Tongue (tissue), 3 donors: ENCODE measurements at places on chromosomes 3 and 15.

DNA sequence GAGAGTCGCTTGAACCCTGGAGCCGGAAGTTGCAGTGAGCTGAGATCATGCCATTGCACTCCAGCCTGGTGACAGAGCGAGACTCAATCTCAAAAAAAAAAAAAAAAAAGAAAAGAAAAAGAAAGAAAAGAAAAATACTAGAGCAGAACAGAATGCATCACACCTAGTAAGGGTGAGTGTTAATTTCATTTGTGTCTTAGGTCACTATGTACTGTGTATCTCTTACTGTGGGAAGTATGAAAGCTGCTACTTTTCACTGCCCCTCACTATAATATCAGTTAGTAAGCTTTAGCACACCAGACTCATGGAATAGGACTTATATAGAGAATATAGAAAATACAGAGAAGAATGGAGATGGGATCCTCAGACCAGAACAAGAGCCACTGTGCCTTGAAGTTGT, 45.9 kb upstream of the RASA2 start:
- no peak for DNase-seq

GRCh38 chr15:88255484-88256278, 858 bp downstream of the NTRK3 start:
- DNase-seq: peak; percentile 81

GRCh38 chr3:144624656-144625055, 653.0 kb downstream of the DIPK2A start:
- DNase-seq: no peak

- DNase-seq: no peak
These were observed 264.1 kb downstream of the CD47 start for GRCh38 chr3:107826727-107827126.

DNA sequence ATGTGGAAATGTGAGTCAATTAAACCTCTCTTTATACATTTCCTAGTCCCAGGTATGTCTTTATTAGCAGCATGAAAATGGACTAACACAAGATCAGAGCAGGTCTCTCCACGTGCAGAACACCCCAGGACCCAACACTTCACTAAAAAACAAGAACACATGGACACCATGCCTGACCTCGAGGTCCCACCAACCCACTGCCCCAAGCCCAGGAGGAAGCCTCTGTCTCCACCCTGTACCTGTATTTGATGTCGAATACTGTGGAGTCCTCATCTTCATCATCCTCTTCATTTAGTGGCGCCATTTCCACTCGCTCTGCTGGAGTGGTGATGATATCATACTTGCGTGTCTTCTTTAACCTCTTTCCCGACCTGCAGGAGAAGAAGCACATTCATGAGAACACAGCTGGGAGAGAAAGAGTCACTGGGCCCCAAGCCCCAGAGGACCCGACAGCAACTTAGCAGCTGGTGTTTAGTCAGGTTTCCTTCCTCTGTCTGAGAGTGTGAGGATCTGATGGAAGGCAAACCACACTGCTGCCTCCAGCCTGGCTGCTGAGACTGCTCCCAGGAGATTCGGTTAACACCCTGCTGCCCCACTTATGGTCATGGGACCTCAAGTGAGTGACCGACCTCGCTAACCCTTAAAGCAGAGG, 25.5 kb downstream of the FAM174B start:
- no peak for DNase-seq

- DNase-seq: no peak
These were observed 116.1 kb downstream of the ATP1B3 start for GRCh38 chr3:141992512-141992911.

- DNase-seq: no peak
These were observed 124.2 kb upstream of the AADACL2 start for GRCh38 chr3:151609491-151609890.

DNA sequence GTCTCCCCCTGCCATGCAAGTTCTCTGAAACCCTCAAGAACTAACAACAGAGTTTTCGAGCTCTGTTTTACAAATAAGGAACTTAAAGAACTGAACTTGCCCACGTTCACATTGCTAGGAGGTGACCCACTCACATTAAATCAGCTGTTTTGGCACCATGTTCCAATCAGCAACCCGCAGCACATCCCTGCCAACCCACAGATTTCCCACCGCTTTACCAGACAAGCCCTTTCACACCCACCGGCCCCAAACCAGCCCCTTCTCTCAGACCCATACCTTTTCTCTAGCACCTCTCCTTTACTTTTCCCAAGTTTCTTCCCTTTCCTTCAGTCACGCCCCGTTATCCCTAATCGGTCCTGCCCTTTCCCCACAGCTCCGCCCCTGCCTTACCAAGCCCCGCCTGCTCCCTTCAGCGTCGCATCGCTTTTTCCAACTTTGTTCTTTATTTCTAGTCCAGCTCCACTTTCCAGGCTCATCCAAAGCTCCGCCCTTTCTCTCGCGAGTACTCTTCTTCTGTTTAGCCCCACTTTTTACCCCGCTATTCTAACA, 804 bp upstream of the BRPF1 start:
- no peak for DNase-seq

DNA sequence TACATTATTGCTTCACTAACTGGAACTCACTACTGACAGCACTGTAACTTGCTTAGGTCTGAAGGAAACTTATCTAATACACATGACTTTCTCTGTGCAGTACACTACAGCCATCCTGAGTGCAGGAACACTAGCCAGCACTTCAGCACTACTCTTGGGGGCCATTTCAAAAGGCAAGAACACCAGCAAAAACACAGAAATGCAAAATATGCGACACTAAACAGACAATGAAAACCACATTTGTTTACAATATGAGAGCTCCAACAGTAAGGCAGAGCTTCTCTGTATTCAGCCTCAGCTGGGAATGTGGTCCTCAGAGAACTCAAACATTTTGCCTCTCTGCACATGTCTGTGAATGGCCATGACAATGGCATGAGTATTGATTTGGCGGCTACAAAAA, 109.6 kb downstream of the ARRDC4 start:
- DNase-seq: no peak

GRCh38 chr3:36477655-36478054, 97.4 kb downstream of the STAC start:
- DNase-seq: no peak

DNA sequence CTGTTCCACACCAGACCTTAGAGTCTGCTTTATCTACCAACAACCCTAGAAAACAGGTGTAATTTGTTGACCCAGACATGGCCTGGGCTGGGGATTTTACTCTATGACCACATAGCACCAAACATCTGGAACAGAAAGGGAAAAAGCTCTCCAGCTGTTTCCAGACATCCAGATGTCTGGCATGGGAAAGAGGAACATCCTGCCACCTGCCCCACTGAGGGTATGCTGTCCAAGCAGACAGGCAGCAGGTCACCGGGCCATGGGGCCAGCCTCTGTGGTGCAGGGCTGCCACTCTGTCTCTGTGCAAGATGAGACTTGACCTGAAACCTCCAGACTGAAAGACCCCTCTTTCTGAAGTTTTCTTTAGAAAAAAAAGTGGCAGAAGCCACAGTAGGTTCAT, 359.3 kb upstream of the ICE2 start:
- DNase-seq: peak; percentile 54

DNA sequence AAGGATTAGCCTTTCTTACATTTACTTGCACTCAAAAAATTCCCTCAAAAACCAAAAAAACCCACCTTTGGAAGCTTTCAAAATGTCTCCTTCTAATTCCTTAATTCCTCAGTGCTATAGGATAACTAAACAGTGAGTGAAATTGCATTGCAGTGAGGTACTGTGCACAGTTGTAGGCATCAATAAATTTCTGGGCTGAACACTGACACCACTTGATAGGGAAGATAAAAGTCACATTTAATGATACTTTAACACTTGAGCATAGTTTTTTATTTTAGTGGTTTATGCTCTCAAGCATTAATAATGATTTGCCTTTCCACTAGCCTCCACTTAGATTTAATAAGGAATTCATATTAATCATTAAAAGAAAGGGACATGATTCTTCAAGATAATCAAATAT, 52.3 kb downstream of the MAP2K5 start:
- DNase-seq: no peak

DNA sequence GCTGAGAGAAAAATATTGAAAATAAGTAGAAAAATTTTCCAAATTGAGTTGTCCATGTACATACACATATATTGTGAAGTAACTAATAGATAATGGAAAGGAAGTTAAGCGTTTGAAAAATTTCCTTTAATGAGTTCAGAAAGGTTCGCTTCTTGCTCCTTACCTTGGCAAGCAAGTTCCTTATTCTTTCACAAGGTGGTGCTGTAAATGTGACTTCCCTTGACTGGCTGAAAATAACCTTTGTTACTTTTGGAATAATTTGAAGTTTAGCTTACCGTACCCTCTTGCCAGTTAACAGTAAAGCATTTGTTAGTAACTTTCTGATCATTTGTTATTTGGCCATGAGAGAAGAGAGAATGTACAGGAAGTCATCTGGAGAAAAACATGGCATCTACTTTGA, 41.6 kb downstream of the PYDC2 start:
- DNase-seq: no peak

GRCh38 chr3:46496746-46497555, 825 bp upstream of the RTP3 start:
- DNase-seq: peak; percentile 46

GRCh38 chr3:180417241-180417640, 184.7 kb upstream of the TTC14 start:
- DNase-seq: no peak

DNA sequence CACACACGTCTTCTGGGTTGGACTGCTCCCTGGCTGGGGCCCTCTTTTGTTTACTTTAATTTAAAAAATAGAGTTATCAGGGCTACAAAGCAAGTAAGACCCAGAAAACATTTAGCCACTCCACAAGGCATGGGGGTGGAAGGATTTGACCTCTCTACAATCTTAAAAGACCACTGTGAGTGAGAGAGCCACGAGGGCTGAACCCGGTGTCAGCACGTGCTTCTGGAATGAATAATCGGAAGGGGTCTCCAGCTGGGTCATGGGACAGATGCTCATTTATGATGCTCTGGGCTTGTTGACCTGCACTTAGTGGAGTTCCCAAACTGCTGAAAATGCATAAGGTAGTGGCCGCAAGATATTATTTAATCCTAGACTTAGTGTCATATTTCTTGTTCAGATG, 52.4 kb downstream of the EIF4E3 start:
- no peak for DNase-seq

DNA sequence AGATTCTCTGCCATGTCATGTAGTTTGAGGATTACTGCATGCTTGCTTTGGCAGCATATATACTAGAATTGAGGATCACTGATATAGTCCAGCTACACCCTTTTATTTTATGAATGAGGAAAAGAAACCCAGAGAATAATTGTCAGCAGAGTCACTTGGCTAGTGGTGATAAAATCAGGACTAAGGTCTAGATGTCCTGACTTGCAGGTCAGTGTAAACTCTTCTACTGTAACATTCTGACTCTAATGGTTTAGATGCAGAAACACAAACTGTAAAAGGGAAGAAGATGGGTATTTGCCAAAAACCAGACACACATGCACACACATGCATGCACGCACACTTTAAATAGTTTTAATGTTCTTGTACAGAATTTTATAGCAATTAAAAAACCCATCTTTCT, 97.5 kb downstream of the ARHGEF26 start:
- no peak for DNase-seq

DNA sequence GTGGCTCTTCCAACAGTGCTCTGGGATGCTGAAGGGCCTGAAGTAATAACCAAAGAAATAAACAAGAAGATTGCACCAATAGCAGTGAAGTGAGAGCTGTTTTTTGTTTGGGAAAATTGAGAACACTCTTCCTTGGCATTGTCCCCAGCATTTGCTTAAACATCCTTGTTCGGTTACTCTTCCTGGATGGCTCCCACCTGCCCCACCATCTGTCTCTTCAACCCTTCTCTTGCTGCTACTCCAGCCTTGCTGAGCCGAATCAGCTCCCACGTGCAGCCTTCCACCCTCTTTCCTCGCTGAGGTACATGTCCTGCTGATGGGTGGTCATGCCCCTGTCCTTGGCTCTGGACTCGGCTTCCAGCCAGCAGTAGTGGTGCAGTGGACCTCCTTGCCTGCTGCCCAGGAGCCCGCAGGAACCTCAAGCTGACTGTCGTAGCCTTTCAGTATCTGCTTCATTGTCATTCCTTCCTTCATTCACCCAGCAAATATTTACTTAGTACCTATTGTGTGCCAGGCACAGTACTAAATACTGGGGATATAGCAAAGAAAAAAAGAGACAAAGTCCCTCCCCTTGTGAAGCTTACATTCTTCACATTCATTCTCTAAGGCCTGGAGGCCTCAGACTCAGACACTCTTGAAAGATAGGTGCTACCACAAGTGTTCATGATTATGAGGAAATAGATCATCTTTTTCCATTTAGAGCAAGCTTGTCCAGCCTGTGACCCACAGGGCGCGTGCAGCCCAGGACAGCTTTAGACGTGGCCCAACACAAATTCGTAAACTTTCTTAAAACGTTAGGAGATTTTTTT, 17.1 kb upstream of the VILL start:
- DNase-seq: no peak

DNA sequence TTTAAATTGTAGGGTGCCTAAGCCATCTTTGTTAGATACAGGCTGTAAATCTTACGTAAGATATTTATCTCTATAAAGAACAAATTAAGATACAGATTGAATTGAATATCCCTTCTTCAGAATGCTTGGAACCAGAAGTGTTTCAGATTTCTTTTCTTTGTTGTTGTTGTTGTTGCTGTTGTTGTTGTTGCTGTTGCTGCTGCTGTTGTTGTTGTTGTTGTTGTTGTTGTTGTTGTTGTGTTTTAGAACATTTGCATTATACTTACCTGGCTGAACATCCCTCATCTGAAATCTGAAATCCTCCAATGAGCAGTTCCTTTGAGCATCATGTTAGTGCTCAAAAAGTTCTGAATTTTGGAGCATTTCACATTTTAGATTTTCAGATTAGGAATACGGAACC, 26.6 kb downstream of the QTRT2 start:
- DNase-seq: no peak

GRCh38 chr15:79834495-79834894, 62.3 kb downstream of the MTHFS start:
- DNase-seq: peak; percentile 80

DNA sequence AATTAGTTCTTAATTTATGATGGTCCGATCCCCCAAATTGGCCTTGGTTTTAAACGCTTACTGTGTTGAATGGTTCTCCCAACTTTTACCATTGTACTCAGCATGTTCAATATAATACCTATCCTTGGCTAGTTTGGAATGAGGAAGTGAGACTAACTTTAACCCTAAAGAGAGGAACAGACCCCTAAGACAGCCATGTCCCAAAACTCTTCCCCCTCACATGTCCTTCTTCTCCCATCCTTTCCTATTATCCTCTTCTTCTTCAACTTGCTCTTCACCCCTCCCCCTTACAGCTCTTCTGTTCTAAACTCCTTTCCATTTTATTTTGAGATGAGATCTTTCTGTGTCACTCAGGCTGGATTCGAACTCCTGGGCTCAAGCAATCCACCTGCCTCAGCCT, 116.5 kb downstream of the RBMS3 start:
- no peak for DNase-seq
